ENCODE measurements at places on chromosomes 11 and 22. TPM values are rescaled to one million over a fixed set of nuclear protein-coding genes. Genes with fewer than 3 reads are reported as not detected.

Gene SLC5A1
- not detected for total RNA-seq

Gene RFPL3
- not detected for total RNA-seq

Gene XKR3
- not detected for total RNA-seq

Gene KRTAP5-2
- total RNA-seq = not detected

Gene TYR
- total RNA-seq = not detected

Gene POU2AF1
- not detected for total RNA-seq

Gene FAT3
- 0.08 TPM for total RNA-seq

Gene GRAMD1B
- 45.4 TPM for total RNA-seq

Gene NLRP10
- total RNA-seq = not detected

Gene NCR3LG1
- 2.1 TPM for total RNA-seq

Gene MS4A6E
- total RNA-seq = not detected

Gene ANGPTL5
- total RNA-seq = not detected

Gene TREH
- not detected for total RNA-seq

Gene TRAF6
- total RNA-seq = 7.0 TPM

Gene RPS6KA4
- total RNA-seq = 60.9 TPM

Gene OR4A47
- total RNA-seq = not detected

Gene GGTLC2
- total RNA-seq = not detected

Gene TRIM51G
- total RNA-seq = not detected

Gene CALCA
- 0.09 TPM for total RNA-seq

Gene OR5B21
- total RNA-seq = not detected

Gene SHISA8
- total RNA-seq = 0.17 TPM

Gene CRELD2
- 25.2 TPM for total RNA-seq

Gene TMEM184B
- total RNA-seq = 45.9 TPM

Gene PHLDB1
- 10.0 TPM for total RNA-seq

Gene OR8G1
- not detected for total RNA-seq

Gene RAB39A
- total RNA-seq = 0.27 TPM

Gene CD248
- total RNA-seq = not detected

Gene MPPED2
- not detected for total RNA-seq

Gene CAPN5
- 7.2 TPM for total RNA-seq

Gene HIRA
- total RNA-seq = 18.9 TPM

Gene RCOR2
- total RNA-seq = 0.90 TPM

Gene CYB5R2
- total RNA-seq = 4.3 TPM

Data from A549 treated with RU486 at 1 μM for 4 hours (cell line).